Spinal cord (tissue), 10 donors: ENCODE measurements at places on chromosomes 1 and 21. TPM values are rescaled to one million over a fixed set of nuclear protein-coding genes. Genes with fewer than 3 reads are reported as not detected.

DNA sequence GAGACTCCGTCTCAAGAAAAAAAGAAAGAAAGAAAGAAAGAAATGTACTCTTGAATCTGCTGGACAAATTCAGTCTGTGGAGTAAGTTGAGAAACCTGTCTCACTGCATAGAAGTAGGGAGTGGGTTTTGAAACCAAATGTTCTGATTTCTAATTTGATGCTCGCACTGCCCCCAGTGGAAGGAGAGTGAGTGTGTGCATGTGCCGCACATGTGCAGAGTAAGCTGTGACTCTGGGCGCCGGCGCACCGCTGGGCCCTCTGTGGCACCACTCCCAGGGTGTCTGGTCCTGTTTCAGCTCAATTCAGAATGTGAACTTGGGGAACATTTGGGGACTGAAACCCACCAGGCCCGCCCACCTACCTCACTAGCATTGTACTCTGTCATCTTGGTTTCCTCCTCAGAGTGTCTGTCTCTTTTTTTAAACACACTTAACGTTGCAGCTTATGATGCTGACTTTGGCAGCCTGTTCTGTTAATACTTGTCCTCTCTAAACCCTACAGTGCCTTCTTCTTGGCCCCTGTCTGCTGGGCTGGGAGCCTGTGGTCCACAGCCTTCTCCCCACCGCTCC, 104.6 kb downstream of the CACNA1E start:
- peaks cover 5% of the 10 kb centered on the region for H3K4me1 ChIP-seq
- no peak overlapping the region for H3K27ac ChIP-seq
- no peak for DNase-seq
- no peaks in the 10 kb centered on the region for H3K27me3 ChIP-seq
- peaks cover 7% of the 10 kb centered on the region for H3K36me3 ChIP-seq

DNA sequence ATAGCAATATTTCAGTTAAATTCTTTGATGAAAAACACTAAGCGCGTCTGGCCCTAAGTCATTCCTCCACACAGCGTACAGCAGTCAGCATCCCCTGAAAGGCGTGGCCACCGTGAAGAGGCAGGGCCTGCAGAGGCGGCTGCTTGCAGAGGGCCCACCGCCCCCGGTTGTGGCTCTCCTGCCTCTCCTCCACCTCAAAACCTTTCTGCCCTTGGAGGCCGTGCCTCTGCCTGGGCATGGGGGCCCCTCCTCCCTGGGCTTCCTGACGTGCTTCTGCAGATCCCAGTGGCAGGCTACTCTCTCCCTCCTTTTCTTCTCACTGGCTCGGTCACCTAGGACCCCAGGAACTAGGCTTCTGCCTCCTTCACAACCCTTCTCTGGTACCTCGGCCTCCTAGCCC, 16.2 kb downstream of the CLSTN1 start:
- no peak for DNase-seq
- H3K4me3 ChIP-seq: no peak overlapping the region
- H3K36me3 ChIP-seq: peaks cover 9% of the 10 kb centered on the region

DNA sequence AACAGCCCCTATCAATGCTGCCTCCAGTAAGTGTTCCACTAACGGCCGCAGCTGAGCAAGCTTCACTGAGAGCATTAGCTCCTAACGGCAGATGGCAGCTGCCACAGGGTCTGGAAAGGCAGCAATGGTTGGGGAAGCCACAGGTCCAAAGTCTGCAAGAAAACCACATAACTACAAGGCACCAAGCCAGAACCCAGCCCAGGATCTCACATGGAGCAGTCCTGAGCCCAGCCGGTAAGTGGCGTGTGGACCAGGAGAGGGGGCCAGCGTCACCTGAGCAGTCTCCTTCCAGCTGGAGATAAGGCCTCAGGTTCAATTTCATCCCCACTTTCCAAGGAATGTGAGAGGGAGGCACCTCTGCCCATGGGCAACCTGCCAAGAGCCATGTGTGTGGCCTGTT, 13.2 kb downstream of the SYT2 start:
- peaks cover 8% of the 10 kb centered on the region for H3K27me3 ChIP-seq
- no peak overlapping the region for H3K4me3 ChIP-seq
- peaks cover 7% of the 10 kb centered on the region for H3K4me1 ChIP-seq
- no peak overlapping the region for H3K27ac ChIP-seq
- no peak for DNase-seq
- no peaks in the 10 kb centered on the region for H3K36me3 ChIP-seq

- no peak overlapping the region for H3K27ac ChIP-seq
- H3K4me1 ChIP-seq: peaks cover 3% of the 10 kb centered on the region
- H3K36me3 ChIP-seq: no peaks in the 10 kb centered on the region
- no peaks in the 10 kb centered on the region for H3K27me3 ChIP-seq
Measured at GRCh38 chr1:165871311-165872067, 44.1 kb downstream of the UCK2 start.

GRCh38 chr1:9174243-9174642, 45.3 kb upstream of the GPR157 start:
- H3K4me3 ChIP-seq: no peak overlapping the region
- H3K36me3 ChIP-seq: no peaks in the 10 kb centered on the region
- no peak for DNase-seq
- no peaks in the 10 kb centered on the region for H3K27me3 ChIP-seq
- H3K4me1 ChIP-seq: no peaks in the 10 kb centered on the region
- no peak overlapping the region for H3K27ac ChIP-seq

MPZ gene
- 1,019 TPM for total RNA-seq

EXTL1 gene
- 3.0 TPM for total RNA-seq

ADAMTS4 gene
- 30.4 TPM for total RNA-seq
